ENCODE measurements at places on chromosomes 2 and 18.

- DNase-seq, result no peak
Observed at GRCh38 chr18:31860488-31860887, 82.4 kb downstream of the TRAPPC8 start.

GRCh38 chr2:232028631-232029030 lies 67.1 kb downstream of the DIS3L2 start:
- DNase-seq, result no peak

DNA sequence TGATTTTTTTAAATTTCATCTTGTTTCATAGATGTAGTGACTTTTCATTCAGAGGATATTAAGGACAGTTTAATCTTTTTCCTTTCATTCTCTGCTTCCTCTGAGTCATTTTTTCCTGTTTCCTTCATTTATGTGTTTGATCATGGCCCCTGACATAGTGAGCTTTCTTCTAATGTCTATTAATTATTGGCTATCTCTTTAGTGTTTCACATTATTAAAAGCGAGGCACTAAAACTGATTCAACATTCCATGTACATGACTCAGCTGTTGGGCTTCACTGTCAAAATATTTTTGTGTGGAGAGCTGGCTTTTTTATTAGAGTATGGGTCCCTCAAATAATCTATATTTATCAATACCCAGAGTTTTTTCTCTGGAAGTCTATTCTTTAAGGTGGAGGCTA lies 125.8 kb downstream of the THSD7B start:
- no peak for DNase-seq

DNA sequence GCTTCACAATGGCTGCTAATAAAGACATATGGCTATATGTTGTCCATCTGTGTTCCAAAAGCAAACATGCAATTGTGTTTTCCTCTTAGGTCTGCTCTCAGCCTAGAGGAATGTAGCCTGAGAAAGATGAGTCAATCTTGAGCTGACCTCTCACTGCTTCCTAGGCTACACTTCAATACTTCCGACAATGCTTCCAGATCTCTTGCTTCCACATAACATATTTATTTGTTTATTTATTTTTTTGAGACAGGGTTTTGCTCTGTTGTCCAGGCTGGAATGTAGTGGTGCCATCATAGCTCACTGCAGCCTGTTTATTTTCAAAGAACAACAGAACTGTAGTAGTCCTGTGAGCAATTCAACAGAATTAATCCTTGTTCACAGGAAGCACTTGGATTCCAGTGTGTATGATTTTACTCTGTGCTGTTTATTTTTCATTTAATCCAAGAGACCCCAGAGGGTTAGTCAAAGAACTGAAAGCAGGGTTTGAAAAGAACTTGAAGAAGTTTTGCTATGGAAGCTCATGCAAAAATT lies 437.9 kb downstream of the TXNL1 start:
- DNase-seq, result no peak

DNA sequence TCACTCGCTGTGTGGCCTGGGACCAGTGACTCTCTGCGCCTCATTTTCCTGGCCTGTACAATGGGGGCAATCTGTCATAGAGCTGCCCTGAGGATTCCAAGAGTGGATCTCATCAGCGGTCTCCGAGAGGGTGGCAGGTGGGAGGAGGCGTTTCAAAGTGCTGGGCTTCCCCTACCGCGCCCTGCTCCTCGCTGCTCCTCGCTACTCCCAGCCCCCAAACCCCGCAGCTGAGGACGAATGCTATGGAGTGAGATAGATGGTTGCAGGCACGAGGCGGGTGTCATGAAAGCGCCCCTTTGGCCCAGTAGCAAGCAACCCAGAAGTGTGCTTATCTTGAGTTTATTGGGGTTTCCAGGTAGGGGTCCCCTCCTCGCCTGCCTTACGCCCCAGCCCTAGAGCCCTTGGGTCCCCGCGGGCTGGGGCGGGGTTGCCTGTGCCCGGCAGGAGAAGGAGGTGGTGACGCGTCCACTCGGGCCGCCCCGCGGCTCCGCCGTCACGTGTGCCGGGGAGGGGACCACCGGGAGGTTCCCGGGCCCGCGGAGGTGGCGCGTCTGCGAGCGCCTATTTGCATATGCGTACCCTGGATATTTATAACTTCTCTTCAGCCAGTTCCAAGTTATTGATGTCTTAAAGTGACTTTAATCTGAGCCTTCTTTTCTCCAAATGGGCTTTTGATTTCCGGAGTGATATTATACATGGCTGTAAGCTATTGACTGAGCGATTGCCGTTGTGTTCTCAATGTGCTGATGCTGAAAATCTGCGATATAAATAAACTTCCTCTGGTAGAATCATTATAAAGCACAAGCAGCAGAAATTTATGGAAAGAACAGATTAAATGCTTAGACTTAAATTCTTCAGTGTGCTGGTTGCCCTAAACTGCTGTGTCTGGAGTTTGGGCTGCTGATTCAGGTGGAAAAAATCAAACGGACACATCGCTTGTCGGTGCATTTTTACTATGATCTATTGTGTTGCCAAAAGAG lies 263.7 kb downstream of the ATAD2B start:
- no peak for DNase-seq

GRCh38 chr2:29455200-29455860 lies 340.1 kb downstream of the CLIP4 start:
- no peak for DNase-seq

- DNase-seq, result no peak
Observed at GRCh38 chr18:59689756-59690155, 7.5 kb downstream of the CCBE1 start.

DNA sequence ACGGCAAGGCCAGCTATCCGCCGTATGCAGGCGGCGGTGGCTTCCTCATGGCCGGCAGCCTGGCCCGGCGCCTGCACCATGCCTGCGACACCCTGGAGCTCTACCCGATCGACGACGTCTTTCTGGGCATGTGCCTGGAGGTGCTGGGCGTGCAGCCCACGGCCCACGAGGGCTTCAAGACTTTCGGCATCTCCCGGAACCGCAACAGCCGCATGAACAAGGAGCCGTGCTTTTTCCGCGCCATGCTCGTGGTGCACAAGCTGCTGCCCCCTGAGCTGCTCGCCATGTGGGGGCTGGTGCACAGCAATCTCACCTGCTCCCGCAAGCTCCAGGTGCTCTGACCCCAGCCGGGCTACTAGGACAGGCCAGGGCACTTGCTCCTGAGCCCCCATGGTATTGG lies 3.1 kb downstream of the B3GNT7 start:
- DNase-seq, result no peak

DNA sequence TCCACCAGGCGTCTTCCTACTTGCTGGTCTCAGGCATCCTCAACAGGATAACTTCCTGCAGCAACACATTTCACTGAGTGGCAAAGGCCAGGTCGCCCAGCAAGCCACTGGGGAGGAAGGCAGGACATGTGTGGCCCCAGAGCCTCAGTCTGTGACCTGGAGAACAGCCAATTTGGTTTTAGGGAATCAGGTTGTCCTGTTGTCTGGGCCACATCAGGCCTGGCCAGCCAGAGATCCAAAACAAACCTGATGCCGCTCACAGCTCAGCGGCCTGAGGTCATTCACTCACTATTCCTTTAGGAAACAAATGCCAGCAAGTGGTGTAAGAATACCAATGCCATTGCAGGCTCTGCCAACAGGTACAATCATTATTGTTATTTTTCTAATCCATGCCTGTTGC lies 210.7 kb downstream of the VAPA start:
- DNase-seq, result no peak

DNA sequence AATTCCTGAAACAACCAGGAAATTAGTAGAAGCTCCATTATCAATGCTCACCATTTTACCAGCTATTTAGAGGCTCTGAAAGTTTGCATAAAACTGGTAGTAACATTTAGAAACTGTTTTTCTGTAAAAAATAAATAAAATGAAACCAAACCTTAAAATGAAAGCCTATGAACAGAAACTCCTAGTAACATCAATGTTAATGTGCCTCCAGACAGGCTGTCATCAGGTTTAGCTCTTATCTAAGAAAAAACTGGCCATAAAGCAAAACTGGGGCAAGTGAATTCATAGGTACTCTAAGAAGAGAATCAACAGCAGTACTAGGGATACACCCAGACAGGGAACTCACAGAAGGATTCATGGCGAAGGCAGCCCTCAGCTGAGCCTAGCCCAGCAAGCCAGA lies 8.0 kb downstream of the E2F6 start:
- DNase-seq, result no peak

DNA sequence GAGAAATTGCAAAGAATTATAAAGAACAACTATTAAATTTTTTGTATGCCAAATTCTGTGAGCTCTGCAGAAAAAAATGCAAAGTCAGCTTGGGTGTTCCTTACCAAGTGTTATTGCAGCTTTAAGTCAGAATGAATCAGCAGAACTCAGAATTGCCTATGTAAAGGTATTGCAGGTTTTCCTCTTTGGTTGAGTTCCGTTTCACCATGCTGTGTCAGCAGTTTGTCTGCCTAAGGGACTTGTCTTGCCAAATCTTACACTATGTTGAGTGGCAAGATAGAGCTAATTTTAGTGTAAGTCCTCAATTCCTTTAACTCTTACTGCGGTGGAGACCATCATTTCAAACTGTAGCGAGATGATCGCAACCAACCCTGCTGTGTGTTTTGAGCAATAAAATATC lies 38.8 kb downstream of the ADAM23 start:
- DNase-seq, result no peak

GRCh38 chr18:2587788-2588187 lies 16.4 kb downstream of the NDC80 start:
- no peak for DNase-seq

DNA sequence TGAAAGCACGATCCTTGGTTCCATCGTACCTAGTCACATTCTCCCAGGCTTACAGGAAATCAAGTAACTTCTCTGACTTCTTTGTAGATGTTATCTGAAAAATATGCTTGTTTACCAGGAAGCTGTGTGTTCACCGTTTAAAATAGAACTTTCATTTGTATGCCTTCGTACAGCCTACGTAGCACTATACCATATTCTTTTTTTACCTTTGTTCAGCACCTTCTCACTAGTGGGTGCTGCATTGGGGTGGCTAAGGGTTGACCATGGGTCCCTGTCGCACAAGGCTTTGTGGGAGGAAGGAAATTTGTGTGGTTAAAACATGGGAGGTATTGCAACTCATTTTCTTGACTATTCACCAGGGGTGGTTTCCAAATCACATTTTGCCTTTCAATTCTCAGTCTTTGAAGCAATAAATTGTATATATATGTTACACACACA lies 16.6 kb downstream of the MALT1 start:
- DNase-seq, result no peak

DNA sequence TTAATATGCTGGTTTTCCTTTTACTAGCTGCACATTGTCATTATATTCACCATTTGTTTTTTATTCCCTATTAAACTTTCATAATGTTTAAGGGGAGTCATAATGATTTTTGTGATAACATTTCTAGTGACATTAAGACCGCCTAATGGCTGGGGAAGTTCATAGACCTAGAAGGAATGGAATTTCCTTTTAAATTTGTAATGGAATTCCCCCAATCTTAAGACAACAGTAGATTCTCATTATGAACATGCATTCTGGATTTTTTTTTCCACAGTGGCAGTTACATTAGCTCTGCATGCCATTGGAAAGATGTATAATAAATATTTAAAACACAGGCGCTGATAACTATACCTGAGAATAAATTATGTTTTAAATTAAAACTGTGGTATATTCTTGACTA lies 8.4 kb downstream of the YPEL5 start:
- no peak for DNase-seq

DNA sequence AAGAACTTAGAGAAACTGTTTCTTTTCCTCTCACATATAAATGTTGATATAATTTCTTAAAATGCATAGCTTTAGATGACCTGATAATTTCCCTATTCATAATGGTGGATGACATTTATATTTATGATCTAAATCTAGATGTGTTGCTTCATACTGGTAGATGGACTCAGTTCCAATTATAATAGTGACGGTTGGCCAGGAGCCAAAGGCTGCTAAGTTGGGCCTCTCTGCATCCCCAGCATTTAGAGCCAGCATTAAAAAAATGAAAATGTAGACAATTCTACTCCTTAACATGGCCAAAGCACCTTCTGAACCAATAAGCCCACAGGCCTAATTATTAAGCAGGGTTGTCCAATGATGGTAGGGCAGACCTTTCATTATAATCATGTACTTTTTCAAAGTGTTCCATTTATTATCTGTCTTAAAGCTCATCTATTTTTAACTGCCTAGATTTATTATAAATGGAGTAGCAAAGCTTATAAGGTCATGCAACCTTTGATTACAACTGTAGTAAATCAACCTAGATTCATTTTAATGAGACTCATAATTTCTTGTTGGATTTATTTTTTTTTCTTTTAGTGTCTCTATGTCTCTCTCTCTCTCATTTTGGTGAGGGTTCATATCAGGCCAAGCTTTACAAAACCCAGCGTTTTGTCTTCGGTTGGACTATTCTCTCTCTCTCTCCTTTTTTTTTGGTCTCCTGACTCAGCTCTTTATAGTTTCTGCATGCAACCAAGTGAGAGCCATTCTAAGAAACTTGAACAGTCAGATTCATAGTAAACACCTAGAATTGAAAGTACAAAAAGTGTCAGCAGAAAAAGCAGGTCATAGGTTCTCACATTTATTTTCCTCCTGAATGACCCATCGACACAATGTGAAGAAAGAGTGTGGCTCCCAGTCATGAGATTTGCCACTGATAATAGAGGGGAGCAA lies 2016.1 kb upstream of the PIK3C3 start:
- DNase-seq, result no peak

DNA sequence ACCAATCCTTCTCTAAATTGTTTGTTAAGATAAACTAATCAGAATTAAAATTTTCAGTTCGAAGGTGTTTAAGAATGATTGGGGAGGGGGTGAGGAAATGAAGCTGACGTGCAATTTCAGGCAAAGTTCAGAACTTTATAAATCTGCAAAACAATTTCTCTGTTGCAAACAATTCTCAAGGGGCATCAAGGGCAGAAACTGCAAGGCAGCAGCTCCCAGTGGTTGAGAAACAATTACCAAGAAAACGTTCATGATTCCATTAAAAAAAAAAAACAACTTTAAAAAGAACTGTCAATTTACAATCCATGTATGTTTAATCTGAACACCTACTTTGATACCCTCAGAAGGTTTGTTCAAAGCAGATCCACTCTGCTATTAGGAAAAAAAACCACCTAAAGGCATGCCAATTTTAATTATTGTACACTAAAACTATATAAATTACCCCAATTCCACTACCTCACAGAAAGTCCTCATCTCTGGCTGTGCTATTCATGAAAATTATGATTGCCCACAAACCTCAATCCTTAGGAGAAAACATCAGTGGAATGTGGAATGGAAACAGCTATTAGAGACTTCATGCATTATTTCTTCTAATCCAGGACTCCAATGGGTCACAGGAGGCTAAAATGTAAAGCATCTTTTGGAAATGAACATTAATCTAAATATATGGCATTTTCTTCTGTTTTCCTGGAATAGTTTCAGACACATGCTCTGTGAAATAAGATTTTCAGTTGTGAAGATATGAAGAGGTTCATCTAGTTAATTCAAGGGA lies 119.9 kb upstream of the ACVR1C start:
- DNase-seq, result no peak

GRCh38 chr2:46657042-46657504 lies 177.7 kb downstream of the TMEM247 start:
- DNase-seq, result no peak

DNA sequence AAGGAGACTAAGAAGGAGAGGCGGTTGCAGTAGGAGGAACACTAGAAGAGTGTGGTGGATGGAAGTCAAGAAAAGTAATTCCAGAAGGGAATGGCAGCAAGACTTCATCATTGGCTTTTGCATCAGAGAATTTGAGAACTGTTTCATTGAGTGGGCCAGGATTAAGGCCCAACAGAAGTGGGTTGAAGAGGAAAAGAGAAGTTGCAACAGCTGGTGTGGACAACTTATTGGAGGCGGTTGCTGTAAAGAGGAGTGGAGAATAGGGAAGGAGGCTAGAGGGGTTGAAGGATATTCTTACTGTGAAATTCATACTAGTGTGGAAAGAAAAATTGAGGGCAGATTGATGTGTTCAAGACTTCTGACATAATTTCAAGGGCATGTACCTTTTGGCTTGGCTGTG lies 168.7 kb upstream of the FN1 start:
- DNase-seq, result no peak
